ENCODE measurements at places on chromosomes 5 and 9. TPM values are rescaled to one million over a fixed set of nuclear protein-coding genes. Genes with fewer than 3 reads are reported as not detected.

DNA sequence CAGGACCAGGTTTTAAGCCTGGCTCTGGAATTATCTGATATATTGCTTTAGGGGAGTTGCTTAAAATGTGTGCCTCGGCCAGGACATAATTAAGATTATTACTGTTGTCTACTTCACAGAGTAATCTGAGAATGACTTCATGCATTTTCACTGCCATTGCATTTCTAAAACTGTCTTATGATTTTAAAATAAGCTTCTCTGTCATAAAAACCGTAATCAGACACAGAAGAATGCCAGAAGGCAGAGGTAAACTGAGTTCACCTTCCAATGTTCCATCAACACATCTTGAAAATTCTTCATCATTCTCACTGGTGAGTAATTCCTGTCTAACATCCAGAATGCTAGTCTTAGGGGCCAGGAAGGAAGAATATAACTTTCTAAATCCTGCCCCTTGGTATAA, 47.1 kb downstream of the ISOC1 start:
- H3K36me3 ChIP-seq, result no peaks in the 10 kb centered on the region
- H3K4me3 ChIP-seq, result no peak overlapping the region
- H3K27me3 ChIP-seq, result no peaks in the 10 kb centered on the region
- H3K27ac ChIP-seq, result no peak overlapping the region
- no peak for DNase-seq

- no peak overlapping the region for H3K4me3 ChIP-seq
- no peaks in the 10 kb centered on the region for H3K27me3 ChIP-seq
These were observed 20.7 kb upstream of the PTPN3 start for GRCh38 chr9:109518621-109519335.

The LCN2 gene
- 62.7 TPM for total RNA-seq

DNA sequence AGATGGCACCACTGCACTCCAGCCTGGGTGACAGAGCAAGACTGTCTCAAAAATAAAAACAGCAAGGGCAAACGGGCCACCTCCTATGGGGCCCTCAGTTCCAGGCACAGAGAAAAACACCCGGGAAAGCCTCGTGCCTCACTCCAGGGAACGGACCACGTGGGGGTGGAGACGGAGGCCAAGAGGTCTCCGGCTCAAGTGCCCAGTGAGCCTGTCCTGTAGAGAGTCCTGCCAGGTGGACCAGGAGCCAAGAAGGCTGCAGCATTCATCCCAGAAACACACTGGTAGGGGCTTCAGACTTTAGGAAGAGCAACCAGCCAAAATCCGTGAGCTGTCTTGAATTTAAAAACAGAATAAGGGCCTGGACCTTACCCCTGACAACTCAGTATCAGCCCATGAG, 63.8 kb downstream of the C5orf15 start:
- no peaks in the 10 kb centered on the region for H3K36me3 ChIP-seq
- no peak for DNase-seq
- H3K27ac ChIP-seq, result no peak overlapping the region
- H3K4me1 ChIP-seq, result no peaks in the 10 kb centered on the region
- H3K4me3 ChIP-seq, result no peak overlapping the region

DNA sequence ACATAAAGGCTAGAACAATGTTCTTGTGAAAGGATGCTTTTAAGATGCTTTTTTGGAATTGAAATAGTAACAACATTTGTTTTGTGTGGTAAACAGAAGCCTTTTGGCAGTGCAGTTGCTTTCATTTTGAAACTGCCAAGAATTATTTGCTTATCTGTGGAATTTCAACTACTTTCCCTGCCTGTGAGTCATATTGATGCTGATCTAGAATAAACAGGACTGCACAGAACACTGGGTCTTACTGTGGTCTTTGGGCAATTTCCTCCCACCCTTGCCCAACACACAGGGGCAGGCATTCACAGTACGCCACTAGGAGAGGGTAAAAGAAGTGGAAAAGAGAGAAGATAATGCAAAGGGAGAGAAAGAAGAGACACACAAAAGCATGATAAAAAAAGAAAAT, 483.7 kb downstream of the ELAVL2 start:
- DNase-seq, result no peak
- no peaks in the 10 kb centered on the region for H3K27me3 ChIP-seq
- no peaks in the 10 kb centered on the region for H3K36me3 ChIP-seq

- no peaks in the 10 kb centered on the region for H3K27me3 ChIP-seq
- peak overlapping the region; percentile 20 for H3K4me3 ChIP-seq
- no peaks in the 10 kb centered on the region for H3K36me3 ChIP-seq
- DNase-seq, result peak; percentile 91
- peak overlapping the region; percentile 83 for H3K27ac ChIP-seq
These were observed 142.6 kb upstream of the LMX1B start for GRCh38 chr9:126471084-126471624.

- H3K4me1 ChIP-seq, result no peaks in the 10 kb centered on the region
- H3K36me3 ChIP-seq, result no peaks in the 10 kb centered on the region
- no peaks in the 10 kb centered on the region for H3K27me3 ChIP-seq
- H3K4me3 ChIP-seq, result no peak overlapping the region
These were observed 17.3 kb upstream of the ANKRD18B start for GRCh38 chr9:33506626-33507370.

DNA sequence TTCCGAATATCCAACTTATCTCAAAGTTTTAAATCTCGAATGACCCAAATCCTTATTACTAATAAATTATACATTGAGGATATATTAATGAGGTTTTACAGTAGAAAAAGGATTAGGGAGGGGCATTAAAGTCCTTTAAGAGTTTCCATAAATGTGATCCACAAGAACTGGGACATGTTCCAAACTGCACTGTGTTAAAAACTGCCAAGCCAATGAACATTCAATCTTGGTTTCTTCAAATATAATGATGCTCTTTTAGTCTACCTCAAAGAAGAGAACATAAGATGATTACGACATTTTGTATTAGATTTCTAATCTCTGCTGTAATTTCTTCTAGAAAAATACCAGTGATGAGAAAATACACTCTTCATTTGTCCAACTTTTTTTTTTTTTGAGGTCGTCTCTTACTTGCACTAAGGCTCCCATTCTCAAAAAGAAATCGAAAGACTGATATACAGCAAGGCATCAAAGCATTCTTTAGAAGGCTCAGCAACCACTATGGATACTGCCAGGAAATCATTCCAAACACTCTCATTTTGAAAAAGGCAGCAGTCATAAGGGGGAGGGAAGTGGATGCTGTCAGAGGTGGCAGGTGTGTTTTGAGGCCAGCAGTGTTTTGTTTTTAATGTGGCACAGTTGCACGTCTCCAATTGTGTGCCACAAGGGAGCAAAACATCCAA, 1.7 kb downstream of the PTAR1 start:
- peak overlapping the region; percentile 69 for H3K4me3 ChIP-seq
- DNase-seq, result no peak
- peaks cover 62% of the 10 kb centered on the region for H3K4me1 ChIP-seq
- H3K27ac ChIP-seq, result no peak overlapping the region
- H3K36me3 ChIP-seq, result no peaks in the 10 kb centered on the region

DNA sequence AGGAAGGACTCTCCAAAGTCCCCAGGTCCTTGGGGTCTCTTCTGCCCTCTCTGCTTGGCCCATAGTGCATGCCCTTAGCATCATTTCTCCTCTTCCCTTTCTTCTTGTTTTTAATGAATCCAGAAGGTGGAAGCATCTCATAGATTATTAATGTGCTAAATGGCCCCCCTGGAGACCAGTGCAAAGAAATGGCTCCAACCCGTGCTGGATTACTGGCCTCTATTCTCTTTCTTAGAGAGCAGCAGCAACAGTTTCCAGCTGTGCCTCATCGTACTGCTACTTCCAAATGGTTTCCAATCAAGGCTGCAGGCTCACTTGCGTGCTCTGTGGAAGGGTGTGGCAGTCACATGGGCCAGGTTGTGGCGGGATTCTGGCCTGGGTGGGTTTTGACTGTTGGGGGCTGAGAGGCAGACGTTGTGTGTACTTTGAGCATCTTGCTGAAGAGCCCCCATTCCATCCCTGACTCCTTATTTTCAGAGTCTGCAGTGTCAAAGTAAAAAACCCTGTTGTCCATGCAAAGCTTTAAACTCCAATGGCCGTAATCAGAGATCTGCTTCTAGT, 139.7 kb downstream of the GABBR2 start:
- no peaks in the 10 kb centered on the region for H3K4me1 ChIP-seq
- no peak for DNase-seq
- no peaks in the 10 kb centered on the region for H3K36me3 ChIP-seq
- H3K27ac ChIP-seq, result no peak overlapping the region
- H3K4me3 ChIP-seq, result no peak overlapping the region

DNA sequence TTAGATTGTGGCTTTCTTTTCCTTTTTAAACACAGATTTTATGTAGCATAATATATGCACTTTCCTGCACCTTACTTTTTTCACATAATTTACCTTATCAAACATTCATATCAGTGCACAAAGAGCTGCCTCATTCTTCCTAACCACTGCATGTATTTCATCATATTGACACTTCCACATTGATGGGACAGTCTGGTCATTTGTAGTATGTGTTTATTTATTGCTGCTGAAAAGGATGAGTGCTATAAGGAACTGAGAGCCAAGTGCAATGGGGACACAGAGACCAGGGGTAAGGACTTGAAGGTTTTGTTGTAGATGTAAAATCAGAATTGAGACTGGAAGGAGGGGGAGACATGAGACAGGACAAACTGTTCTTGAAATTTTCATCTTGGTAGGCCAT, 193.8 kb downstream of the SMARCA2 start:
- H3K36me3 ChIP-seq, result no peaks in the 10 kb centered on the region
- H3K4me1 ChIP-seq, result no peaks in the 10 kb centered on the region
- H3K4me3 ChIP-seq, result no peak overlapping the region

- no peak overlapping the region for H3K27ac ChIP-seq
- H3K4me3 ChIP-seq, result no peak overlapping the region
- no peaks in the 10 kb centered on the region for H3K4me1 ChIP-seq
- H3K27me3 ChIP-seq, result no peaks in the 10 kb centered on the region
- DNase-seq, result no peak
These were observed 67.3 kb downstream of the SNX30 start for GRCh38 chr9:112817860-112818203.

GRCh38 chr9:34450644-34451043, 7.7 kb downstream of the FAM219A start:
- no peak overlapping the region for H3K27ac ChIP-seq
- H3K4me3 ChIP-seq, result no peak overlapping the region
- DNase-seq, result no peak
- H3K27me3 ChIP-seq, result no peaks in the 10 kb centered on the region
- H3K36me3 ChIP-seq, result no peaks in the 10 kb centered on the region

The PCDHA7 gene
- total RNA-seq, result 0.14 TPM

DNA sequence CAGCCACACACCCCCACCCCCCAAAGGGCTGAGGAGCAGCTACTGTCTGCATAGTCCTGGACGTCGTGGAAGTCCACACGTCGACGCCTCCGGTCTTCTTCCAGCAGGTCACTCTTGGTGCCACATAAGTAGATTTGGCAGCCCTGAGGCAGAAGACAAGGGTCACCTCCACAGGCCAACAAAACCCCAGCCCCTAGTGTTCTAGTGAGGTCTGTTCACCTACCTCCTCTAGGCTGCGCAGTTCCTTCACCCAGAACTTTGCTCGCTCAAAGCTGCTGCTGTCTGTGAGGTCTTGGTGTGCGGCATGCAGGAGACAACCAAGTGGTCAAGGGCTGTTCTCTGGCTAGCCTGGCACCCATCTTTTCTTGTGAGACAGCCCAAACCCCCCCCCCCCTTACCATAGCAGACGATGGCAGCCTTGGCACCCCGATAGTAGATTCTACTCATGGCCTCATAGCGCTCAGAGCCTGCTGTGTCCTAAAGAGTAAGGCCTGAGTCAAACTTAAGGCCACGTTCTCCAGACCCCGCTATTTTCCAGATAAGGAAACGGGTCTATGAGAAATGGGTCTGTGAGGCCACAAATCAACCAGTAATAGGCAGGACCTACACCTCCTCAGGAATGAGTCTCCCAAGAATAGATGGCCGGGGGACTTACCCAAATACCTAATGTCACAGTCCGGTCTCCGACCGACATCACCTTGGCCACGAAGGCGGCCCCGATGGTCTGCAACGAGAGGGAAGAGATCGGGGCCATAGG, 987 bp downstream of the RAB24 start:
- H3K27ac ChIP-seq, result peak overlapping the region; percentile 93
- DNase-seq, result peak; percentile 77
- no peaks in the 10 kb centered on the region for H3K27me3 ChIP-seq
- H3K36me3 ChIP-seq, result no peaks in the 10 kb centered on the region

Data from spleen (tissue), 13 donors.